ENCODE measurements at places on chromosomes 12 and 14. TPM values are rescaled to one million over a fixed set of nuclear protein-coding genes. Genes with fewer than 3 reads are reported as not detected.

Gene CPNE6
- not detected for total RNA-seq

Gene AQP2
- 0.15 TPM for total RNA-seq

Gene DHH
- total RNA-seq: 0.44 TPM

Gene DPPA3
- total RNA-seq: not detected

DNA sequence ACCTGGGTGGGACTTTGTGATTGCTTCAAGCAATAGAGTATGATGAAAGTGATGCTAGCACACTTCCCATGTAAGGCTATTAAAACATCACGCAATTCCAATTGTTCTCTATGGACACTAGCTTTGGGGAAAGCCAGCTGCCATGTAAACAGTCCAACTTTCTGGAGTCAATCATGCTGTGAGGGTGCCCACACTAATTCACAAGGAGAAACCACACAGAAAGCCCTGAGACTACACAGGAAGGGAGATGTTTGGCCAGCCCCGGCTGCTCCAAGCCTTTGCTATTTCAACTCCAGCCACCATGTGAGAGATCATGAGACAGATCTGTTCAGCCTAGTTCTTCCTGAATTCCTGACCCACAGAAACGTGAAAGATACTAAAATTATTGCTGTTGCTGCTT is 96.3 kb downstream of the ST8SIA1 start:
- H3K27me3 ChIP-seq: no peaks in the 10 kb centered on the region
- H3K36me3 ChIP-seq: no peaks in the 10 kb centered on the region
- no peak overlapping the region for H3K27ac ChIP-seq

DNA sequence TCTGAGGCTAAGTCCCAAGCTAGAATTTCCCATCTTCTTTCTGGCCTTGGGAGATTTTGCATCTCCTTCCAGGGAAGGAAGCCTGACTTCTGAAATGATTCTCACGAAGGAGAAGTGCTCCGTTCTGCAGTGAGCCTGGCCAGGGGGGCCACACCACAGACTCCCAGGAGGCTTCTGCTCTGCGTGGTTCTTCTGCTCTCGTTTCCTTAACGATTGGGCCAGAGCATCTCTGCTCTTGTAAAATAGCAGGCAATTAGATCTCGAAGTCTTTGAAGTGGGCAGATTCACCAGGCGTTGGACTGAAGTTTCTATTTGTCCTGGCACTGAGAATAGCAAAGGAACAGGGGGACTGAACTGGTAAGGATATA is 6.7 kb upstream of the BATF start:
- DNase-seq: no peak
- H3K27ac ChIP-seq: no peak overlapping the region
- H3K4me1 ChIP-seq: peaks cover 17% of the 10 kb centered on the region
- H3K36me3 ChIP-seq: no peaks in the 10 kb centered on the region
- peaks cover 4% of the 10 kb centered on the region for H3K27me3 ChIP-seq

- no peak overlapping the region for H3K27ac ChIP-seq
- DNase-seq: no peak
- no peaks in the 10 kb centered on the region for H3K4me1 ChIP-seq
Measured at GRCh38 chr12:24544368-24544767, 404.5 kb downstream of the BCAT1 start.

DNA sequence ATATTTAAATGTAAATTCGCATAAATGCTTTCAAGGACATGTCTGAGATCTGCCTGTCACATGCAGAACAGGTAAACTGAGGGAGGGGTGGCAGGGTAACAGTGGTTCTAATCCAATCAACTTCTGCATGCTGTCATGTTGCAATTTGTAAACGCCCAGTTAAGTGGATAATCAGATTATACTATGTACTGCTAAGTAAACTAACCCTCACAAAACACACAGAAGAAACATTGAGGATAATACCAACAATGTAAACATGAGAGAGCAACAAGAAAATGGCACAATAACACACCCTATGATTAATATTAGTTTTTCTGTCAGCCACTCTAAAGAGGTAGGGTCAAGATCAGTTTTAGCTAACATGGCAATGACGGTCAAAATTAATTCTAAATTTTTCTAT is 123.7 kb downstream of the KIF21A start:
- no peak for DNase-seq
- H3K4me3 ChIP-seq: no peak overlapping the region
- no peaks in the 10 kb centered on the region for H3K4me1 ChIP-seq
- peaks cover 3% of the 10 kb centered on the region for H3K36me3 ChIP-seq
- H3K27ac ChIP-seq: no peak overlapping the region

DNA sequence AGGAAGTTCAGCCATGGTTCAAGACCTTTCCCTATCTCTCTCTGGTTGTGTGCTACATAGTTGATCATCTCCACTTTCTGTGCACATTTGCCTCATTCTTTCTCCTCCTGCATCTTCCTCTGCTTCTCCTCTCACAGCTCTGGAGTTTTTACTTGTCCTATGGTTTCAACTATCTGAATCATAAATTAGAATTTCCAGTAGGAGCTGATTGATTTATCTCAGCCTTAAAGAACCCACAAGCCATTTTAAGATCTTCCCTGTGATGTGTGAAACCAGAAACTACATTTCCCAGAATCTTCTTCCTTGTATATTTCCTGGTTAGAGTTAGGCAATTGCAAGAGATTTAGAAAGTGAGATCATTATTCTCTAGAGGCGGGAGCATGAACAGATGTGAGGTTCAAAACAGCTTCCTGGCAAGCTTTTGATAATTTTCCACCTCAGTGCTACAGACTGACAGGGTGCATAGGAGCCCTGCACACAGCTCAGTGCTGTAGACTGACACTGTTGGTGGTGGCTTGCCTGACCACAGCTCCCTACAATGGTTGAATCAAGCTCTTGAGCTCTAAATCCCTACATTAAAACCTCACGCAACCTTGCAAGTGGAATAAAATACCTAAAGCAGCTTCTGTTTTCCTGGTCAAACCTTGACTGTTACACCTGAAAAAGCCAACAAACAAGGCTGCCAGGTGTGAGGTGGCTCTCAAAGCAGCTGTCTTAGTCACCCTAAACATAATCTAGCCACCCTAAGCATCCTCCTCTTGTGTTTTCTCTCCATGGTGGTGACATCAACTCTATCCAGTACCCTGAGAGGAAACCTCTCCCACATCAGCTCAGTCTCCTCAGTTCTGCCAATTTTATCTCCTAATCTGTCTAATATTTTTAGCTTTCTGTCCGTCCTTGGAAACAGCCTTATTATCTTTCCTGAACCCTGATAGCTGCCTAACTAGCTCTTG is 21.5 kb upstream of the IFNG start:
- DNase-seq: no peak
- H3K36me3 ChIP-seq: no peaks in the 10 kb centered on the region
- H3K4me3 ChIP-seq: no peak overlapping the region
- no peak overlapping the region for H3K27ac ChIP-seq

GRCh38 chr14:50862036-50862570 is 9.8 kb upstream of the ABHD12B start:
- no peak for DNase-seq
- no peaks in the 10 kb centered on the region for H3K36me3 ChIP-seq
- no peaks in the 10 kb centered on the region for H3K27me3 ChIP-seq
- H3K4me3 ChIP-seq: no peak overlapping the region

- H3K27me3 ChIP-seq: peaks cover 16% of the 10 kb centered on the region
- H3K4me3 ChIP-seq: no peak overlapping the region
- H3K36me3 ChIP-seq: no peaks in the 10 kb centered on the region
- no peak for DNase-seq
- H3K4me1 ChIP-seq: no peaks in the 10 kb centered on the region
- H3K27ac ChIP-seq: no peak overlapping the region
Measured at GRCh38 chr14:89015016-89015415, 190.6 kb downstream of the TTC8 start.

Measured in suprapubic skin (tissue), 4 donors.